ENCODE measurements at places on chromosomes 5 and 9.

DNA sequence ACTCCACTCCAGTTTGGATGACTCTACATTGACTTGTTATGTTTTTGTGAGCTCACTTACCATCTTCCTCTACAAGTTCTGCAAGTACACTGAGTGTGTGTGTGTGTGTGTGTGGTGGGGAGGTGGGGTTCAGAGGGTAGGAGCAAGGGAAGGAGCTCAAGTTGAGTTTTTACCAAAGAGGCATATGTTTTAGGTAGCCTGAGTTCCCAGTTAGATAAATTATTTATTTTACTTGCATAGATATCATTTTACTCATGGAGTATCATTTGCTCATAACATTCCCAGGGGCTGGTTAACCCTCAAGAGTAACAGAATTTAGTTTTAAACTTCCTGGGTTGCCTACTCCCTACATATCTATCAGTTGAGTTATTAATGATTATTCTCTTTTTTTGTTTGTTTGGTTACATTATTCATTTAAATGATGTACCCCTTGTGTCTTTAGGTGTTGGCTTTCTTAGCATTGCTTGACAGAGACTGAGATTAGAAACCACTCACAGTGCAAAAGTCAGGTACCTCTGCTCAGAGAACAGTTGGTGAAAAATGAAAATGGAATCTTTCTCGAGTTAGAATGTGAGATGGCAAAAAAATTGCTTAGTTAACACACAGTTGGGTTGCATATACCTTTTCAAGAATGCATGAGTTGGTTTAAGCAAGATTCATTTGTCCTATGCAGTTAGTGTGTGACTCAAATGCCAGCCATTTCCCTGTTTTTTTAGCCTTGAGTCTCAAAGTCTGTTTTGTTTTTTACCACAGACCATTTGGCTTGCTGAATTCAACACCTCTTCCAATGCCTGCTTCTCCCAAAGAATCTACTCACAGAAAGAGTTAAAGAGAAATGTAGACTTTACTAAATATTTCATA is 29.2 kb downstream of the TNFSF8 start:
- DNase-seq, result no peak
- H3K4me3 ChIP-seq, result no peak overlapping the region
- no peaks in the 10 kb centered on the region for H3K27me3 ChIP-seq
- H3K36me3 ChIP-seq, result peaks cover 43% of the 10 kb centered on the region
- peak overlapping the region; percentile 87 for H3K27ac ChIP-seq

DNA sequence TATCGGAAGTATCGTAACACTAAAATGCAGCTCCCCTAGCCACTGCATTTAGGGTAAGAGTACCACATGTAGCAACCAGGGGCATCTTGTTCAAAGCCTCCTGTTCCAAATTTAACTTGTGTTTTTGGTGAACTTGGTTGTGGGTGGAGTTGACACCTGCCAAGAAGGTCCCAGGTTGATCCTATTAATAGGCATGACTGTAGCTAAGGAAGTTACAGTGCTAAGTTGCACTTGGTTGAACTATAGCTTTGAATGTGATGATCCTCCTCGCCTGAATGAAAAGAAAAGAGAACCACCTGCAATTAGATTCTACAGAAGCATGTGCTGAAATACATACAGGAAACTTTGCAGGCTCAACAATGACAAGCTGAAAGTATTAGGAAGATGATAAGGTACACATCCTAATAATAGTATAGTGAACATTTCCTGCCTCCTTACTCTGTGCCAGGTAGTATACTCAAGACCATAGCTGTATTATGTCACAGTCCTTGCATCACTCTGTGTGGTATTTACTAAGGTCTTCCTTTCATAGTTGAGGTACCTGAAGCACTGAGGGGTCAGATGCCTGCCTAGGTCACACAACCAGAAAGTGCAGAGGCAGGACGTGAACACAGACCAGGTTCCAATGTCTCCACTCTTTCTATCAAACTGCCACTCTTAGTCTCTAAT is 64.5 kb upstream of the PIP5K1B start:
- H3K36me3 ChIP-seq, result no peaks in the 10 kb centered on the region
- H3K27ac ChIP-seq, result peak overlapping the region; percentile 34
- H3K4me1 ChIP-seq, result peaks cover 33% of the 10 kb centered on the region
- H3K4me3 ChIP-seq, result no peak overlapping the region
- no peak for DNase-seq

DNA sequence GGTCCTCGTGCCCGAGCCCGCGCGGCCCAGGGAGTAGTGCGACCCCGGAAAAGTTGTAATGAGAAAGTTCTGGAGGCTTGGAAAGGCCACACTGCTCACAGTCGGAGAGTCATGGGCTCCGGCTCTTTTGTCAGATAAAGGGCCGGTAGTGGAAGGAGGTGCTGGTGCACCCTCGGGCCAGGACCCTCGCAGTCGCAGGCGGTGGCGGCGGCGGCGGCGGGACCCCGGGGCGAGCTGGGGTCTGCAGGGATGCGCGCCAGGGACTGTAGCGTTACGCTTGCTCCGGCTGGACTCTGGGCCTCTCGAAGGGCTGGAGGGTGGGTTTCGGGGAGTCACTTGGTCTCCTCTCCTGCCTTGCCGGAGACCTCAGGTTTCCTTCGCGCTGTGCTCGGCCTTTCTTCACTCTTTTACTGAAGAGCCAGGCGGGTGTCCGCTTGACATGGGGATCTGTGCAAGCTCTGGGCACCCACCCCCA is 1.5 kb downstream of the RORB start:
- H3K27ac ChIP-seq, result no peak overlapping the region
- DNase-seq, result no peak
- H3K27me3 ChIP-seq, result peaks cover 49% of the 10 kb centered on the region
- H3K4me1 ChIP-seq, result peaks cover 27% of the 10 kb centered on the region
- H3K36me3 ChIP-seq, result no peaks in the 10 kb centered on the region

- peaks cover 3% of the 10 kb centered on the region for H3K27me3 ChIP-seq
- DNase-seq, result peak; percentile 29
- H3K4me1 ChIP-seq, result no peaks in the 10 kb centered on the region
- no peak overlapping the region for H3K4me3 ChIP-seq
- no peak overlapping the region for H3K27ac ChIP-seq
These were observed 70.4 kb upstream of the CTSV start for GRCh38 chr9:97109194-97109811.

- H3K27me3 ChIP-seq, result no peaks in the 10 kb centered on the region
- DNase-seq, result no peak
- no peaks in the 10 kb centered on the region for H3K4me1 ChIP-seq
- H3K27ac ChIP-seq, result no peak overlapping the region
These were observed 20.4 kb downstream of the REXO4 start for GRCh38 chr9:133397370-133397769.

DNA sequence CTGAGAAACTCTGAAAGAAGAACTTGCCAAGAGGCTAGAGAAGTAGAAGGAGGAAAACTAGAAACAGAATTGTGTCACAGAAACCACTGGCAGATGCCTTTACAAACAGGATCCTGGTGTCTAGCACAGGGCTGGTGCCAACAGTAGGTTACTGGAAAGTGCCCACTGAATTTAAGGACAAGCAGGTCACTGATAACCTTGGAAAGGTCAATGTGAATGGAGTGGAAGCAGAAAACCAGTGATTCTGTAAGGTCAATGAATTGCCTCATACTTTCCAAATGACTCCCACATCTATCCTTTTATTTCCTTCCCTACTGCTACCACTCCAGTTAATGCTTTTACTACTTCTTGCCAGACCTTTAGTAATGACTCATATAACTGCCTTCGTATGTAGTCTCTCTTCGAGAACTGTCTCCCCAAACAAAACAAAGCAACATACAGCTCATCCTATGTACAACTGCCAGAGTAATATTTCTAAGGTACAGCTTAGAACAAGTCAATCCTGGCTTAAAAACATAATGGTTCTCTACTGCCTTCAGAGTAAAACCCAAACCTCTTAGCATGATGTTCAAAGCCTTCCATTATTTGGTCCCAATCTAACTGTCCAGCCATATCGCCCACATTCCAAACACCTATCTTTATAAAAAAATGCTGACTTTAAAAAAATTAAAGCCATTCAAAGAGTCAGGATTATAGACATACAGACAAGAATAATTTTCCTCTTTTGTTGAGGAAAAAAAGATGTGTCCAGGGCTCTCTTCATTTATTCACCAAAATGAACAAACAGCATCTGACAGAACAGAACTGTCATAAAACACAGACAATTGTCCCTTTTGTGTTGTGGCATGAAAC is 52.5 kb downstream of the NR3C1 start:
- no peak overlapping the region for H3K4me3 ChIP-seq
- H3K36me3 ChIP-seq, result peaks cover 9% of the 10 kb centered on the region
- no peaks in the 10 kb centered on the region for H3K27me3 ChIP-seq

DNA sequence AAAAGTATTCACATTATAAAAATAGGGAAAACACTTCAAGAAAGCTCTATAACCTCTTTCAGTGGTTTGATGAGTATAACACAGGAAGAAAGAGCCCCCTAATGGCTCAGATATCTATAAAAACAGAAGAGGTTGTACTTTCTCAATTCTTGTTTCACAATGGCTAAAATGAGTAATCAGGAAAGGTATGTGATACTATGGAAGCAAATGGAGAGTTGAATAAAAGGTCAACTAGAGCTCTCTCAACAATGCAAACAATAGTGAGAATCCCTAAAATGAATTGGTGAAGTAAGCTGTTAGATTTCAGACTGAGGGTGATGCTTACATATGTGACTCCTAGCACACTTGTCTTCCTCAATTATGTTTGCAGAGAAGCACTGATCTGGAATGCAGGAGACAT is 584.6 kb upstream of the CDH18 start:
- DNase-seq, result no peak
- no peaks in the 10 kb centered on the region for H3K27me3 ChIP-seq
- no peaks in the 10 kb centered on the region for H3K36me3 ChIP-seq
- H3K4me1 ChIP-seq, result no peaks in the 10 kb centered on the region
- no peak overlapping the region for H3K4me3 ChIP-seq

DNA sequence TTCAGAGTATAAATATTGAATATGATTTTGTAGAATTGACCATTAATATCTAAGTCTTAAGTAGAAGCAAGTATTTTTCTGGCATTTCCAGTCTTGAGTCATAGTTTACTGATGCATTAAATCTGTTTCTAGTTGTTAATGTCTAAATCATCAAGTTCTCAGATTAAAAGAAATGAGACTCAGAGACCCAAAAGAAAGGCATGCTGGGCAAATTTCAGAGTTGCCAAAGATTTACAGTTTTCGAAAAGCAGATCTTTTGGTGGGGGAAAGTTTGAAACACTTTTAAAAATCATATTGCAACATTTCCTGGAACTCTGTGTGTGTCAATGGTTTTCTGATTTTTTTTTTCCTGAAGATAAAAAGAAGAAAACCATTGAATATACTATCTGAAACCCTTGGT is 60.9 kb downstream of the ANKRD55 start:
- no peaks in the 10 kb centered on the region for H3K27me3 ChIP-seq
- no peak overlapping the region for H3K4me3 ChIP-seq
- peaks cover 21% of the 10 kb centered on the region for H3K4me1 ChIP-seq
- no peak for DNase-seq
- no peak overlapping the region for H3K27ac ChIP-seq

GRCh38 chr9:93650448-93650847 is 74.1 kb downstream of the PHF2 start:
- no peaks in the 10 kb centered on the region for H3K4me1 ChIP-seq
- H3K27me3 ChIP-seq, result no peaks in the 10 kb centered on the region
- no peak for DNase-seq
- no peak overlapping the region for H3K27ac ChIP-seq

DNA sequence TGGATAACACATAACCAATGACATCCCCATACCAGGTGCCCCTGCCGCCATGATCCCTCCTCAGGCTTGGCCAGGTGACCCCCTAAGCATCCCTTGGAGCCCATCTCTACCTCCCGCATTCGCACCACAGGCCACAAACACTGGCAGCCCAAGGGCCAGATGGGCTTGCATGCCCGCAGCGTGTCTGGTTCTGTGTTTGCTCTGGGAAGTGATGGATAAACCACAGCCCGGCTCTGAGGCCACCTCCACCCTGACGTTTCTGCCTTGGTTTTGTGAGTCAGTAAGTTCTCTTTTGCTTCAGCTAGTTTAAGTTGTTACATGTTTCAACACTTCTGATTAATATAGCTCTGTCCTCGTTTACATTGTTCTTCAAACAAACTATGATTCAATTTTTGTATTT is 172.4 kb upstream of the PHYKPL start:
- no peak for DNase-seq
- no peaks in the 10 kb centered on the region for H3K4me1 ChIP-seq
- no peaks in the 10 kb centered on the region for H3K27me3 ChIP-seq

DNA sequence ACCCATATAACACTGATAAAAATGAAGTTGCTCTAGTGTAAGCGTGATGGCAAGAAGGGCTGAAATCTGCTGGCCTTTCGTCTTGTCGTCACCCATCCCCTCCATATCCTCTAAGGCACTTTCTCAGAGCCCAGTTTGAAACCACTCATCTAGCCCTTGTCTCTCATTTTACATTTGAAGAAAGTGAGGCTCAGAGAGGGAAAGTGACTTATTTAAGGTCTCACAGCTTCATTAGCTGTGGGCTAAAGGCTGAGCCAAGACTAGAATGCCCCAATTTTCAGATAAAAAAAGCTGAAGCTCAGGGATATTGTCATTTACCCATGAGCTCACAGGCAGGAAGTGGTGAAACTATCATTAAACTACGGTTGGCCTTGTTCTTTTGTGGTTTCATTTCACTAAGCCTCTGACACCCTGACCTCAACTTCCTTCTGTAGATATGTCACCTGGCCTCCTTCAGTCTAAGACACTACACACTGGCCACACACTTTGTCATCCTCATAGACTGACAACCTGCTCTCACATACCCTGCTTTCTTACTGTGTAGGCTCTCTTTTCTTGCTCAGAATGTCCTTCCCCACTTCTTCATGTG is 176.7 kb upstream of the DMAC1 start:
- no peaks in the 10 kb centered on the region for H3K36me3 ChIP-seq
- DNase-seq, result peak; percentile 40
- H3K27ac ChIP-seq, result peak overlapping the region; percentile 93
- peak overlapping the region; percentile 43 for H3K4me3 ChIP-seq

DNA sequence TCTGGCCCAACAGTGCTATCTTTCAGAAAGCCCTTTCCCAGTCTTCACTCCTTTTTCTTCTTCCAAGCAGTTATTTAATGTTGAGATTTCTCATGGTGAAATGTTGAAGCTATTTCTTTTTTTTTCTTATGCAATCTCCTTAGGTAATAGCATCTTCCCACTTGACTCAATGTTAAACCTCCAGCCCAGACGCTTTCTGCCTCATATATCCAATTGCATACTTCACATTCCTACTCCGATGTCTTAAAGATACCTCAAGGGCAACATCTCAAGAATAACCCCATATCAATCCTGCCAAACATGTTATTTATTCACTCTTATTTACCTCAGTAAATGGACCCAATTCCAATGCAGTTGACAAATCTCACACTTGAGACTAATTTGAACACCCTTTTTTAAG is 187.3 kb downstream of the CDH12 start:
- no peaks in the 10 kb centered on the region for H3K4me1 ChIP-seq
- no peak overlapping the region for H3K4me3 ChIP-seq
- no peaks in the 10 kb centered on the region for H3K27me3 ChIP-seq
- no peaks in the 10 kb centered on the region for H3K36me3 ChIP-seq
- no peak for DNase-seq
- H3K27ac ChIP-seq, result no peak overlapping the region

- no peaks in the 10 kb centered on the region for H3K36me3 ChIP-seq
- DNase-seq, result no peak
- H3K27me3 ChIP-seq, result peaks cover 26% of the 10 kb centered on the region
- no peak overlapping the region for H3K4me3 ChIP-seq
- H3K27ac ChIP-seq, result no peak overlapping the region
- peaks cover 29% of the 10 kb centered on the region for H3K4me1 ChIP-seq
These were observed 15.3 kb upstream of the SYNPO start for GRCh38 chr5:150625164-150625535.

- no peaks in the 10 kb centered on the region for H3K4me1 ChIP-seq
- peaks cover 31% of the 10 kb centered on the region for H3K27me3 ChIP-seq
These were observed 62.6 kb upstream of the XPA start for GRCh38 chr9:97759581-97760288.

GRCh38 chr5:153565822-153566221 is 75.4 kb downstream of the GRIA1 start:
- no peak for DNase-seq
- H3K27ac ChIP-seq, result no peak overlapping the region
- H3K27me3 ChIP-seq, result peaks cover 3% of the 10 kb centered on the region
- no peak overlapping the region for H3K4me3 ChIP-seq
- H3K4me1 ChIP-seq, result no peaks in the 10 kb centered on the region
- no peaks in the 10 kb centered on the region for H3K36me3 ChIP-seq

Measured in activated naive CD8-positive, alpha-beta T cell treated with anti-CD3 and anti-CD28 coated beads, Interleukin-2, amount 50 U/mL, for 24 hours (primary cell).